Left kidney (tissue), 8 donors: ENCODE measurements at places on chromosomes 3 and 15.
A peak's percentile ranks its signal among the peaks of the same experiment; 100 is the strongest.

DNA sequence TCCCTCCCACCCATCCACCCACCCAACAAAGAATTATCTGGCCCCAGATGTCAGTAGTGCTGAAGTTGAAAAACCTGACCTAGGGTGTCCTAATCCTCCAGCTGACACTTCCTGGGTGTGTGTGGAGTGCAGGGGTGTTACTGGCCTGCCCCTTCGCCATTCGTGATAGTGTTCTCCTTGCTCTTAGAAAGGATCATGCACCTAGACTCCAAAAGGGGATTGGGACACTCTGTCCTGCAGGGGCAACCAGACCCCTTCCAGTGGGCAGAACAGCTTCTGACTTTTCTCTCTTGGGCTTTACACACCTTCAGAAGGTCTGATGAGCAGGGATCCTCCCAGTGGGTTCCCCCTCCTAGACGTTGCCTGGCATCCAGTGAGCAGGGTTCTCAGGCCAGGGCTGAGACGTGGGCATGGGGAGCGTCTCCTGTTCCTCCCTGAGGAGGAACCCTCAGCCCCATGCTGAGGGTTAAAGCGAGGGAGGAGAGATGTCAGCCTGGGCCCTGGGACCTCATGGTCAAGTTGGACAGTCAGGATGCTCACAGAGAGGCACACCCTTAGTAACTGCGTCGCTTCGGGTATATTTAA lies 75.0 kb downstream of the AAGAB start:
- no peak for DNase-seq

DNA sequence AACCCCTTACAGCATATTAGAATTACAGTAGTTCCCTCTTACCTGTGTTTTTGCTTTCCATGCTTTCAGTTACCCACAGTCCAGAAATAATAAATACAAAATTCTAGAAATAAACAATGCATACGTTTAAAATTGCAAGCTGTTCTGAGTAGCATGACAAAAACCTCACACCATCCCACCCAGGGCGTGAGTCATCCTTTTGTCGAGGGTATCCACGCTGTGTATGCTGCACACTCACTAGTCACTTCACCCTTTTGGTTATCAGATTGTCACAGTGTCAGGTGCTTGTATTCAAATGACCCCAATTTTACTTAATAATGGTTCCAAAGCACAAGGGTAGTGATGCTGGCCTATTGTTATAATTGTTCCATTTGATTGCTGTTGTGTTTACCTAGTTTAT lies 72.5 kb upstream of the P3H2 start:
- no peak for DNase-seq

DNA sequence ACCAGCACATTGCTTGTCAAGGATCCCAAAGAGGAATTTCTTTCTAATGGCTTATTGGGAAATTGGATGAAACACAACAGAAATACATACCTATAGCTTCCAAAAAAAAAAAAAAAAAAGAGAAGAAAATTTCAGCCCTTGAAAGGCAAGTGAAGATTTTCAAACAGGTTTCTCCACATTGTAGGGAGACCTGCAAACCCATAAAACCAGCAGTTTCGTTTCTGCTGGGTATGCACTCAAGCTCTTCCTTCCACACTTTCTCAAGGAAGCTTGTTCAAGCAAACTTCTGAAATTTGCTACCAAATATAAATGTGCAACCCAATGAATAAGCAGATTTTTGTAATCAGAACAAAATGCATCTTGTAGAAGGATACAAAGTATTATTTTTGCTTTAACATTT lies 15.9 kb upstream of the SH3BP5 start:
- no peak for DNase-seq

GRCh38 chr15:85642693-85643066 lies 152.0 kb downstream of the KLHL25 start:
- DNase-seq = peak; percentile 61

- DNase-seq = no peak
Measured at GRCh38 chr3:60363817-60364216, 887.4 kb downstream of the FHIT start.

- DNase-seq = no peak
Measured at GRCh38 chr3:195105389-195105788, 165.6 kb downstream of the XXYLT1 start.

GRCh38 chr3:52696830-52697631 lies 8.6 kb downstream of the GLT8D1 start:
- no peak for DNase-seq

DNA sequence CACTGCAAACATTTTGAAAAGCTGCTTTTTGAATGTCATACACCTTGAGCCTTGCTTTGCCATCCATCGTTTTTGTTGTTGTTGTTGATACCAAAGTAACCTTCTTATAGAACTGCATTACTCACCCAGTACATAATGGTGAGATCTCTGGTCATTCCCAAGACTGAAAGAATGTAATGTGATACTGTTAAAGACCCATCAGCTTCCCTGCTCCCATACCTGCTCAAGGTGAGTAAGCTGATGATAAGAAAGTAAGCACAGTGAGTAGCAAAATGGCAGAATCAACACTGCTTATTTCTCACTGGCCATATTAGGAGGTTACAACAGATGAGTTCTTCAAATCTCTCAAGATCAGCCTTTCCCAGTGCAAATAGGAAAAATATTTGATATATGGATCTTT lies 89.8 kb downstream of the CADPS start:
- DNase-seq = no peak

GRCh38 chr3:150729682-150730360 lies 26.1 kb upstream of the ERICH6 start:
- no peak for DNase-seq

GRCh38 chr15:67018441-67018840 lies 47.0 kb upstream of the SMAD3 start:
- DNase-seq = no peak

DNA sequence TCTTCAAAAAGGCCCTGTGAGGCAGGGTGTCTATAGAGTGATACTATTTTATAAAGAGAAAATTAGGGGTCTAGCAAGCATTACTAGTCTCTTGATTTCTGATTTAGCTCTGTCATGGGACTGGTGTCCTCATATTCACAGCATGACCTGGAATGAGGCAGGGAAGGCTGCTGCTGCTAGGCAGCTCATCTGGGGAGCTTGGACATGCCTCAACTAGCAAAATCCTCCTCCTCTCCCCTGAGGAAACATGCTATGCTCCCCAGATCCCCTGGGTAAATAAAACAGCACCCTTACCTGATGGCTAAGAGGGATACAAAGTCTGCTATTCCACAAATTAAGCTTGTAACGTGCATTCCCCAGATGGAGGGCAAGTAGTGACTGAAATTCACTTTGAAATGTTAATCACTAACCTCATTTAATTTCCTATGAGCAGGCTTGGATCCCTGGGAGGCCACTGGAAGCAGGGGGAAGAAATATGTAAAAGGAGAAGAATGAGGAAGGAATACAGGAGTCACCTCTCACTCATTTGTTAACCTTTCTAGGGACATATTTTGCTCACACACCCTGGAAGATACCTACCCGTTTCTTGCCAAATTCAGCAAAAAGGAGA lies 709.4 kb downstream of the SQOR start:
- no peak for DNase-seq

DNA sequence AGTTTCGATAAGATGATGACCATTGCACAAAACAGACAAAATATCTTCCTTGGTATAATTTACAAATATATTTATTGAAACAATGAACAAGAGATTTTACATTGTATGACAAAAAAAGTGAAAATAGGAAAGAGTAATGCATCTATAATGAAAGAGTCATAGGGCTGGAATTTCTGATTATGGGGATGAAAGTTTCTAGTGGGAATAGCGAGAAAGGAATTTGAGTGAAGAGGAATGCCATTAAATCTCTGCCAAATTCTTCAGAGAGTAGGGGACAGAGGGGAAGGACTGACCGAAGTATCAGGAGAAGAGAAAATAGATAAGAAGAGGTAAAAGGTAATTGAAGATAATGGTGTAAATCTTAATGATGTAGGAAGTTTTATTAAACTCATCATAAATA lies 125.4 kb downstream of the VGLL3 start:
- no peak for DNase-seq

DNA sequence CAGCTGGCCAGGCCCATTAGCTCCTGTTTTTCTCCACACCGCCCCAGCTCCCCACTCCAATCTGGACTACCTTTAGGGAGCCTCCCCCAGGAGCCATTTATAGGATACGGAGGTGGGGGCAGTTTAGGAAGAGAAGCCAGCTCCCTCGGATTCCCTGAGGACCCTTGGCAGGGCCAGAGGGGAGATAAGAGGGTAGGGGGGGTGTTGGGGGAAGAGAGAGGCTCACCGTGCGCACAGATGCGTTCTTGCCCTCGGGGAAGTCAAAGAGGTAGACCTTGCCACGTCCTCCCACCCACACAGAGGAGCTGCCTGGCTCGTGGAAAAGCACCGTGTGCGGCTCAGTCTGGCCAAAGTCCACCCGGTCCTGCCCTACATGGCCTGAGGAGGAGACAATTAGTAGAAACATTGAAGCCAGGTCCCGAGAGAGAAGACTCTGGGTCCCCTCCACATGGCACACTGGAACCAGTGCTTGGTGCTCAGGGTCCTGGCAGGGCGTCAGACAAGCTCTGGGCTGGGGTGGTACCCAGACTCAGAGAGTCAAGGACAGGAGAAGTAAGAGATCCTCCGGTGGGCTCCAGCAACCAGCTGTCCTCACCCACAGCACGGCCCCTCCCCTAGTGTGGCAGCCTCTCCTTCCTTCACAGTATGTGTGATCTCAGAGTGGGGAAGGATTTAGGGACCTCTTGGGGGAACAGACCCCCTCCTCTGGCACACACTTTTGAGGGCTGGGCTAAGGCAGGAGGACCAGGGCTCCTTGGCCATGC lies 15.0 kb downstream of the SEMA7A start:
- DNase-seq = no peak

GRCh38 chr15:100471933-100472332 lies 56.8 kb downstream of the CERS3 start:
- no peak for DNase-seq

DNA sequence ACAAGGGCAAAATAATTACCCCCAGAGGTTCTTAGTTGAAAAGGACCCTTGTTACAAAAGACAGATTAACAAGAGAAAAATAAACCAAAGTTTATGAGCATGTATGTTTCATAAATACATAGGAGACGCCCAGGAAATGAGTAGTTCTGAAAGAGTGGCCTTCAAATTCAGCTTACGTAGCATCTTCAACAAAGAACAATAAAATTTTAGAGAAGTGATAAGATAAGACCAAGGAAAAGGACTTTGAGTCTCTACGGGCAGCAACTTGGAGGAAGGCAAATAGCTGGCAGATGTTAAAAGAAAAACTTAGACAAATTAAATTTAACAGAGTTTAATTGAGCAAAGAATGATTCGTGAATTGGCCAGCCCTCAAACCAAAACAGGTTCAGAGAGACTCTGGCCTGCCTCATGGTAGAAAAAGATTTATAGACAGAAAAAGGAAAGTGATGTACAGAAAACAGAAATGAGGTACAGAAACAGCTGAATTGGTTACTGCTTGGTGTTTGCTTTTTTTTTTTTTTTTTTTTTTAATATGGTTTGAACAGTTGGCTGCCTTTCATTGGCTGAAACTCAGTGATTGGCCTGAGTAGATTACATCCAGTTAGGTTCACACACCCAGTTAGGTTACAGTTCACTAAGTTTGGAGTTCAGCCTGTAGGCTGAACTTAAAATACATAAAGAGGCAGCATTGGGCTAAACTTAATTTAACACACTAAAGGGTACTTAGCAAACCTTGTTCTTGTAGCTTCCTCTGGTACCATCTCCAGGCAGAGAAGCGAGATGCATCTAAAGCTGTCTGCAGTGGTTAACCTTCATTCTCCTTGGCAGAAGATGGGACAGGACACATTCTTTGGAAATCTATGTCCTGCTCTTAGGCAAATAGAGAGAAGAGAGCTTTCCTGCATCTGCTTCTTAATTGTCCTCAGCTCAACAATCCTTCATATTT lies 23.2 kb downstream of the C2CD4B start:
- DNase-seq = no peak

DNA sequence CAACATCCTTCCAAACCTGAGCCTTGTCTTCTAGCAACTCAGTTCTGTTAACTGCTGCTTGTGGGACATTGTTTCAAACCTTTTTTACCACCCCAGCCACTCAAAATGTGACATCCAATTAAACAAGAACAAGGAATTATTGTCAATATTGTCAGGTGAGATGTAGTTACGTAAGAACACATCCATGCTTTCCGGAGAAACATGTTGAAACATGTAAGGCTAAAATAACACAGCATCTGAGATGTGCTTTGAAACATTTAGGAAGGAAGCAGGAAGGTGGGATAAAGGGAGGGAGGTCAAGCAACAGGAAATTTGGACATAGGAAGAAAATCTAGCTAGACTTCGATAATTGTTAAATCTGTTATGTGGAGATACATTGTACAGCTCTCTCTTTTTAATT lies 50.9 kb upstream of the PRICKLE2 start:
- no peak for DNase-seq

GRCh38 chr3:42490243-42490642 lies 12.2 kb upstream of the VIPR1 start:
- DNase-seq = no peak

GRCh38 chr15:95600884-95601283 lies 729.6 kb upstream of the NR2F2 start:
- DNase-seq = no peak

GRCh38 chr3:71087143-71088018 lies 496.1 kb downstream of the FOXP1 start:
- DNase-seq = no peak

GRCh38 chr3:179076243-179077027 lies 4.8 kb upstream of the ZMAT3 start:
- DNase-seq = no peak

DNA sequence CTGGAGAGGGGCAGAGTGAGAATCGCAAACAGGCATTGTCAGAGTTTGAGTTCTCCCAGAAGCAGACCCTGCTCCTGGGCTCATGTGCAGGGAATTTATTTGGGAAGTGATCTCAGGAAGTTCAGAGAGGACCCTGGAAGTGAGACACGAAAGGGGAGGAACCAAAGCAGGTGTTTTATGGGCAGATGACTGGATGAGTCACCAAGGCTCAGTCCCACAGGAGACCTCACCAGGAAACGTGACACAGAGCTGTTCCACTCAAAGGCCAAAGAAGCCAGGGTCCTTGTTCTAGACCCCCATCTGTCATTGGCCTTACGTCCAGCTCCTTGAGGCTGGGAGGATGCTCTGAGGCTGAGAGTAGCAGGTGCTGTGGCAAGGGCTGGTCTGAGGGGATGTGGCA lies 43.4 kb upstream of the SEC22A start:
- DNase-seq = no peak

GRCh38 chr3:116192464-116192863 lies 252.8 kb downstream of the LSAMP start:
- no peak for DNase-seq

GRCh38 chr3:195163719-195164572 lies 107.0 kb downstream of the XXYLT1 start:
- no peak for DNase-seq
